Anterior cingulate cortex (tissue), 58 donors: ENCODE measurements at places on chromosomes 4 and X.

- DNase-seq: no peak
These were observed 13.2 kb downstream of the FGA start for GRCh38 chr4:154577324-154577723.

- DNase-seq: no peak
These were observed 75.9 kb upstream of the TMEM164 start for GRCh38 chrX:109926743-109927662.

GRCh38 chrX:50188859-50189600 lies 11.8 kb downstream of the AKAP4 start:
- no peak for DNase-seq

- DNase-seq: no peak
These were observed 12.6 kb downstream of the SHOX start for GRCh38 chrX:643241-643595.

DNA sequence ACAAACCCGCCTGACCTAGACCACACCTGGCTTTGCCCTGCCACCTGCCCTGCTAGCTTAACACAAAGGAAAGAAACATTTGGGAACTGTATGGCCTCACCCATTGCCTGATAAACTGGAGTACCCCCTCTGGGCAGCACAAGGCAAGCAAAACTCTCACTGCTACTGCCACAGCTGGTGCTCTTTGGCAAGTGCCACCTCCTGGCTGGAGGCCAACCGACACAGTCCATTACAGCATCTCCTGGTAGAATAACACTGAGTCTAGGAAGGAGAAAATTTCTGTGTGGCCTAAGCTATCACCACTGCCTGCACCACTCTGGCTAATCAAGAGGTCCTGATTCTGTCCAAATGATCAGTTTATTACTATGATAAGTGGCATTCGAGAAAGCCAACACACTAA lies 18.9 kb upstream of the SPANXN3 start:
- no peak for DNase-seq

DNA sequence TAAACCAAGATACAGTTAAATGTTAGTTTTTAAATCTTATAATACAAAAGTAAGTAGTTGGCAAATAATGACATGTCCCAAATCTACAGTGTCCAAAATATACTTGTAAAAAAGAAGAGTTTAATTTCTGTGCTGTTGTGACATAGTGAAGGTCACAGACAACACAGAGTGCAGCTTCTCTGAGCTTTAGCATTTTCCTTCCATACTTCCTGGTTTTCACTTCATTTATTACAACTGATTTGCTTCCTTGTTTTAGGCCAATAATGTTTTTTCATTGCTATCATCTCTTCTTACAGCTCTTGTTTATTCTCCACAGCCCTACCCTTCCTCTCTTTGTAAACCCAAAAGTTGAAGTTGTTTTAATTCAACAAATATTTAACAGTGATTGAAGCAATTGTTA lies 132.4 kb upstream of the TET2 start:
- no peak for DNase-seq

DNA sequence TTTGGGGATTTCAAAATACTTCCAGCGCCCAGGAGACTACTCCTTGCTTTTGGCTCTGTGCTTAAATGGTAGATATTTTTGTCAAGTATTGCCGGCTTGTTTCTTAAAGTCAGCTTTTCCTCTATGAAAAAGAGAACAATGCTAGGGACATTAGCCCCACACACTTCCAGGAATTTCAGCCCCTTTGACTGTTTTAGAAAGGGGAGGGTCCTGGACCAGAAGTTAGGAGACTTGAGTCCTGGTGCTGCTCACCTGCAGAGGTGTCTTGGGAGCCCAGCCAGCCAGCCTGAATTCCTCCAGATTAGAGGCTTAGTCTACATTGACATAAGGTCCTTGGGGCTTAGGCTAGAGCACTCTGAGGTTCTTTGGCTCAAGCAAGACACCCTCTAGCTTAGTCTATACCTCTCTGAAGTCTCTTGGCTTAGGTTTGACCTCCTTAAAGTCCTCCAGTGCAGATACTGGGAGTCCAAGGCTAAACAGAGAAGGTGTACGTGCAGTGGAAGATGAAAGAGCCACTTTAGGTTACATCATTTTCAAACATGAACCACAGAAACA lies 1.6 kb upstream of the SETD7 start:
- DNase-seq: no peak

DNA sequence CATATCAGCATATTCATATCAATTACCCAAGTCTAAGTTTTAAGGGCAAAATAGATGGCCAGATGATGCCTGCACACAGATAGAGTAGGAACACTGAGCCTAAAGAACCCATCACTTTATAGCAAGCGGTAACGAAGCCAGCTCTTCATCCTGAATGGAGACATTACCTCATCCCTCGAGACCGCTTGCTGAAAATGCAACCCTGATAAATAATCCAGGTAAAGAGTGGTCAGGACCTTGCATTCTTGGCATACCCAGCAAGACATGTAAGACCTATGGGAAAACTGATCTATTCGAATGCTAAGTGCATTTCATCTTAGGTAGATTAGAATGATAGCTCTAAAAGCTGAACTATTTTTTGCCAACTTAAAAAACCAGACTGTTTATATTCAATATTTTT lies 25.3 kb downstream of the DCHS2 start:
- no peak for DNase-seq

- no peak for DNase-seq
These were observed 1.8 kb downstream of the IQSEC2 start for GRCh38 chrX:53279296-53280237.

- peak; percentile 7 for DNase-seq
These were observed 251.4 kb upstream of the DDX53 start for GRCh38 chrX:22748093-22748999.

- no peak for DNase-seq
These were observed 51.1 kb downstream of the WDFY3 start for GRCh38 chr4:84915396-84915780.

DNA sequence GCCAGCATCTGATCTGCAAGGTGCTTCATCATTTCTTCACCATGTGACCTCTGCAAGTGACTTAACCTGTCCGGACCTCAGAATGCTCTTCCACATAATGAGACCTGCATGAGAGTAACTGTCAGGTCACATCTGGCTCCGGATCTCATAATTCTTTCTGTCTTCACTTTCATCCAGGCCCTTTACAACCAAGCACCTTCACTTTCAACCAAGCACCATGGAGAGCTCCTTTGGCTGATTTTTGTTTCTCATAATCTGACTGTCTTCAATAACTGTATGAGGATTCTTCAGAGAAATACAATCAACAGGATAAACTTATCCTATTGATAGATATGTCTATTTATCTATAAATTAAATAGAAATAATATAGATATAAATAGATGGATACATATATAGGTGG lies 148.1 kb downstream of the VCX3A start:
- no peak for DNase-seq

GRCh38 chr4:61451935-61452334 lies 251.8 kb downstream of the ADGRL3 start:
- DNase-seq: no peak

GRCh38 chr4:101334963-101335572 lies 12.3 kb downstream of the PPP3CA start:
- DNase-seq: no peak

DNA sequence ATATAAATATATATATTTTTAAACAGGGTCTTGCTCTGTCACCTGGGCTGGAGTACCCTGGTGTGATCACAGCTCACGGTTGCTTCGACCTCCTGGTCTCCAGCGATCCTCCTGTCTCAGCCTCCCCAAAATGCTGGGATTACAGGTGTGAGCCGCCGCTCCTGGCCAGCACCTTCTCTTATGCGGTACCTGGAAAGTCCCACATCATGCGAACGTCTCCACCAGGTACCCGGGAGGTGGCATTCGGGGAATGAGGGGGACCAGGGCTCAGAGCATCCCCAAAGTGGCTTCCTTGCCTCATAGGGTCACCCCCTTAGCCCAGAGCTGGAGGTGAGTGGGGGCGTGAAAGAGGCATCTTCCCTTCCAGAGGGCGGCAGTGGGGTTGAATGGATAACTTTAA lies 84.0 kb upstream of the PPP2R3B start:
- DNase-seq: no peak

- peak; percentile 35 for DNase-seq
These were observed 54.8 kb downstream of the C4orf51 start for GRCh38 chr4:145734576-145735346.

DNA sequence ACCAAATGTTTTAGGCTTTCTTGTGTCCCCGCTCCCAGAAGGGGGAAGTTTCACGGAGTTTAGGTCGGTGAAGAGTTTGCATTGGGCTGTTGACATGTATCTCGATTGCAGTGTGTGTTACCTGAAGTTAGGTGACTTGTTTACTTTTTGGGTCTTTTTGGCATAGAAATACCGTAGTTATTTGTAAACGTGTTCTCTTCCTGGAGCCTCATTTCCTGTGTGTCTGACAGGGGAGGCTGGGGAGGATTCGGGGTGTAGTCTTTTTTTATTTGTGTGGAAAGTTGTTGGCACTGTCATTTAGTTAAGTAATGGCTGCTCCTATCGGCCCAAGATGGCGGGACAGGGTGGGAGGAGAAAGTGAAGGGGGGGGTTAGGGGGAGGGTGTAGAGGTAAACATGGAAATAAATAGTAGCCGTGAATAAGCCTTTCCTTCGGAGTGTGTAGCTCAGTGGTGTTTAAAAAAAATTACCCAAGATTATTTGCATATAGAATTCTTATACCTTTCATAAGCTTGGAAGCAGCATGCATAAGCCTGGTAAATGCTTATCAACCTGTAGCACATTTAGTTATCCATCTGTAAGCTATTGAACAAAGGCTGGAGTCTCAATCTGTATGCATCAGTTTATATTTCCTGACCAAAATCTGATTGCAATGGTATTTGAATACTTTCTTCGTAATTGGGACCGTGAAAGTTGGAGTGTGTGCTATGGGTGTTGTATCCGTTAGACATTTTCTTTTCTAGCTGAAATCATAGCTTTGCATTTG lies 1.6 kb downstream of the KDM6A start:
- peak; percentile 43 for DNase-seq

GRCh38 chr4:77496457-77496856 lies 109.2 kb upstream of the CXCL13 start:
- DNase-seq: no peak

- DNase-seq: no peak
These were observed 106.0 kb downstream of the IQCM start for GRCh38 chr4:149709640-149710039.

GRCh38 chr4:28009541-28009940 lies 1148.9 kb downstream of the STIM2 start:
- DNase-seq: no peak

- no peak for DNase-seq
These were observed 320.0 kb downstream of the ADGRL3 start for GRCh38 chr4:61520166-61520565.

- no peak for DNase-seq
These were observed 85.8 kb upstream of the PUDP start for GRCh38 chrX:7233580-7234406.

- DNase-seq: no peak
These were observed 7.4 kb downstream of the ARHGAP10 start for GRCh38 chr4:147739239-147739823.

GRCh38 chr4:183416879-183417755 lies 27.3 kb upstream of the CDKN2AIP start:
- no peak for DNase-seq

GRCh38 chr4:45004326-45004725 lies 278.0 kb upstream of the GNPDA2 start:
- no peak for DNase-seq

DNA sequence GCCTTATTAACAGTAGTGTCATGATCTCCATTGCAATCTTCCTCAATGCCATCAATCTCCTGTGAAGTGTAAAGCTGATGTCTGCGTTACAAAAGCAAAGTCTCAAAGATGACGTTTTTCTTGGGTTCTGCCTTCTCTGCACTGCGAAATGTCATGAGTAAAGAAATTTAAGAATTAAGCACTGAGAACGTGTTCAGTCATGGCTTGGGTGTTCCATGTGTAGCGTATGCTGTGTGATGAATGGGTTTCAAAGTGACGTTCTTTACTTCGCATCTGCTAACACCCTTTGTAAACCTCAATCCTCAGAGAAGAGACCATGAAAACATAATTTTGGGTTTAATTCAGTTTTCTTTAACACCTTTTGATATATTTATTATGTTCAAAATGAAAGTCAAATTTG lies 999 bp downstream of the NAP1L5 start:
- no peak for DNase-seq

- no peak for DNase-seq
These were observed 76.5 kb downstream of the SLC9A6 start for GRCh38 chrX:136061696-136062095.

DNA sequence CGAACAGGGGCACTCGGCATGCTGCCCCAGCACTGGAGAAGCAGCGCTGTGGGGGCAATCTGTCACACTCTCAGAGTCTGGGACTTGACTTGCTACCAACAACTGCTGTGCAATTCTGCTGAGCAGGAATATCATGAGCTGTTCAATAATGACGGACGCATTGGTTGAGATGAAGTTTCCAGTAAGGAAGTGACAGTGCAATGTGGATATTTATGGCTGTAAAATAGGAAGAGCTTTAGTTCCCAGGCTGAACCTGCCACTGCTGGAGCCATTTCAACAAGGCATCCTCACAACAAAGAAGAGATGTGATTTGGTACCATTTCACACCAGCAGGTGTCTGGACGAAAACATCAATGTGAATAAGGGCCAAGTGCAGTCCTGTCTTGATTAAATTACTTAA lies 24.2 kb downstream of the CHST7 start:
- DNase-seq: no peak

GRCh38 chr4:101870874-101871273 lies 80.3 kb downstream of the BANK1 start:
- no peak for DNase-seq

- DNase-seq: peak; percentile 18
These were observed 158.7 kb downstream of the SPRY1 start for GRCh38 chr4:123555233-123555806.

DNA sequence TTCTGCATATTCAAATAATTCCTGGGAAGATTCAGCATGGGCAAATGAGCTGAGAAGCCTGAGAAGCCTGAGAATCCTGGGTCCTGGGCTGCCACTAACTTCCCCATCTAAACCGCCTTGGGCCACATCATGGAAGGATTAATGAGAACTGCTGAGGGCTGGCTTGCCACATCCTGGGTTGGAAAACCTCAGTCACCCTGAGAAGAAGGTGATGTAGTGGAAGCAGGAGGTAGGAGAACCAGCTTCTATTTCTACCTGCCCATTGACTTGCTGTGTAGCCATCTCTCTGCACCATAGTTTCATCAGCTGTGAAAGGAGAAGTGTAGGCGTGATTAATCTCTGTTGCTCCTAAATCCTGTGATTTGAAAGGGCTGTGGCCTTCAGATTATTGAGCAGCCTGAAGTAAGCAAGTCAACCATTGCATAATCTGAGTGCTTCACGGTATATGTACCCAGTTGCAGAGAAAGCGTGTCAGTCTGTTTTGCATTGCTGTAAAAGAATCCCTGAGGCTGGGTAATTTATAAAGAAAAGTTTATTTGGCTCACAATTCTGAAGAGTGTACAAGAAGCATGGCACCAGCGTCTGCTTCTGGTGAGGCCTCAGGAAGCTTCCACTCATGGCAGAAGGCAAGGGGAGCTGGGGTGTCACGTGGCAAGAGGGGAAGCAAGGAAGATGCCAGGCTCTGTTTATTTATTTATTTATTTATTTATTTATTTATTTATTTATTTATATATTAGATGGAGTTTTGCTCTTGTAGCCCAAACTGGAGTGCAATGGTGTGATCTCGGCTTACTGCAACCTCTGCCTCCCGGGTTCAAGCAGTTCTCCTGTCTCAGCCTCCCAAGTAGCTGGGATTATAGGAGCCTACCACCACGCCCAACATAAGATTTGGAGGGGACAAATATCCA lies 140.9 kb upstream of the ATP6AP2 start:
- no peak for DNase-seq
